ENCODE measurements at places on chromosomes 7 and 10. TPM values are rescaled to one million over a fixed set of nuclear protein-coding genes. Genes with fewer than 3 reads are reported as not detected.

Gene UCMA
- not detected for polyA plus RNA-seq

Gene CUZD1
- polyA plus RNA-seq, result 3.3 TPM

Gene NKX2-3
- polyA plus RNA-seq, result 0.05 TPM

Gene SPACDR
- polyA plus RNA-seq, result not detected

Gene GTF2IRD1
- 4.8 TPM for polyA plus RNA-seq

Gene CCDC3
- 50.0 TPM for polyA plus RNA-seq

Gene PTER
- polyA plus RNA-seq, result 6.4 TPM

GRCh38 chr10:3624367-3624766 is 160.6 kb downstream of the KLF6 start:
- DNase-seq, result peak; percentile 73

- no peak for DNase-seq
Observed at GRCh38 chr7:84823530-84823929, 363.3 kb downstream of the SEMA3D start.

GRCh38 chr7:124399941-124400340 is 365.7 kb downstream of the GPR37 start:
- DNase-seq, result no peak

- no peak for DNase-seq
Observed at GRCh38 chr7:109003742-109004141, 434.1 kb downstream of the DNAJB9 start.

GRCh38 chr7:98284335-98285036 is 3.0 kb downstream of the BRI3 start:
- DNase-seq, result peak; percentile 93

DNA sequence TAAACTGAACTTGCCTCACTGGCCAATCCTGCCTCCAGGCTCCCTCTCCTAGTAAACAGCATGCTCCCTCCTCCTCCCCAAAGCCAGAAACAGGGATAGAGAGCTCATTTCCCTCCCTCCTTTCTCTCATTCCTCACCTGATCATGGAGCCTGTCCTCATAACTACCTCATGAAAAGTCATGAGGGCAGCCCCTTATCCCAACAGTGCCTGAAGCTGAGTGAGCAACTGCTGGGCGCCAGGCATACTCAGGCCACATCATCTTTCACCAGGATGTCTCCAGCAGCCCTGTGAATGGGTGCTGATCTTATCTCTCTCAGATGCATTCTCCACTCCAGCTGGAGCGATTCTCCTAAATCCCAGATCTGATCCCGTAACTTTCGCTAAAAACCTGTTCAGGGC is 307.2 kb downstream of the PRPF18 start:
- no peak for DNase-seq

GRCh38 chr7:32890010-32890792 is 1.4 kb downstream of the KBTBD2 start:
- DNase-seq, result no peak

DNA sequence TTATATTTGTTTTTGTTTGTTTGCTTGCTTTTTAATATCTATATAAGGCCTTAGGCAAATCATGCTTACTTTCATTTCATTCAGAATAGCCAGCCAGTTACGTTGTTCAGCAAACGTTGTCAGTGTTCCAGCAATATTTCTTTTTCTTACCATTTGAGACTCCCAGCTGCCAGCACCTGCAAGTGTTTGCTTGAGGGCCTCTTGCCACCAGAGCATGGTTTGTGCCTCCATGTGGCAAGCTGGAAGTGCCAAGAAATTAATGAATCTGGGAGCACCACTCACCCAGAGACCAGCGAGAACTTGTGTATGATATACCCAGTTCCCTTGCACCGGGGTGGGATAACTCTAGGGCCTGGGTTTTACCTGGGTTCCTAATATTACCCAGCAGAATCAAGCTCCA is 177.1 kb upstream of the CSTF2T start:
- no peak for DNase-seq

DNA sequence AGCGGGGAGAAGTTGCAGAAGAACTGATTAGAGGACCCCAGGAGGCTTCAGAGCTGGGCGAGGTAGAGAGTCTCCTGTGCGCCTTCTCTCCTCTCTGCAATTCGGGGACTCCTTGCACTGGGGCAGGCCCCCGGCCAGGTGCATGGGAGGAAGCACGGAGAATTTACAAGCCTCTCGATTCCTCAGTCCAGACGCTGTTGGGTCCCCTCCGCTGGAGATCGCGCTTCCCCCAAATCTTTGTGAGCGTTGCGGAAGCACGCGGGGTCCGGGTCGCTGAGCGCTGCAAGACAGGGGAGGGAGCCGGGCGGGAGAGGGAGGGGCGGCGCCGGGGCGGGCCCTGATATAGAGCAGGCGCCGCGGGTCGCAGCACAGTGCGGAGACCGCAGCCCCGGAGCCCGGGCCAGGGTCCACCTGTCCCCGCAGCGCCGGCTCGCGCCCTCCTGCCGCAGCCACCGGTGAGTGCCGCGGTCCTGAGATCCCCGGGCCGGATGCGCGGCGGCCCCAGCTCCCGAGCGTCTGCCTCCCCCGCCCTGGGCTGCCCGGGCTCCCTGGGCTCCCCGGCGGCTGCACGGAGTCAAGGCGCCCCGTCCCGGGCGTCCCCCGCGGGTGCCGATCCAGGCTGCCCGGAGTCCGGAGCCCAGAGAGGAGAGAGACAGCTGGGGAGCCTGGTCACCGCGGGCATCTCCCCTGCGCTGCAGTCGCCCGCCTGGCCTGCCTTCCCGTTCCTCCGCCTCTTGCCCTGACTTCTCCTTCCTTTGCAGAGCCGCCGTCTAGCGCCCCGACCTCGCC is at the start of gene PLAU:
PLAU (plus strand) TSS at position 369 of the 789 bp plus-strand sequence. CDS start 424 bp downstream, outside the sequence.
- DNase-seq, result peak; percentile 82

DNA sequence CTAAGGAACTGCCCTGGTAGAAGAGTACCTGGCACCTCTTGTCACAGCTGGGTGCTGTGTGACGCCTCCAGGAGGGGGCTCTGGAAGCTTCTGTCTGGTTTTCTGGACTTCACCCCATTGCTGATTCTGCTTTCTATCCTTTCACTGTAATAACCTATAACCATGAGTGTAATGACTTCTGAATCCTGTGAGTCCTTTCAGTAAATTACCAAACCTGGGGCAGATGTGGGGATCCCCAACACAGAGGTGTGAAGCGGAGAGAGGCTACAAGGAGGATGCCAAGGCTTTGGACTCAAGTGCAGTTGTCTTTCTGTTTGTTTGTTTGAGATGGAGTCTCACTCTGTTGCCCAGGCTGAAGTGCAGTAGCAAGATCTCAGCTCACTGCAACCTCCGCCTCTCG is 143.7 kb downstream of the SFMBT2 start:
- no peak for DNase-seq

DNA sequence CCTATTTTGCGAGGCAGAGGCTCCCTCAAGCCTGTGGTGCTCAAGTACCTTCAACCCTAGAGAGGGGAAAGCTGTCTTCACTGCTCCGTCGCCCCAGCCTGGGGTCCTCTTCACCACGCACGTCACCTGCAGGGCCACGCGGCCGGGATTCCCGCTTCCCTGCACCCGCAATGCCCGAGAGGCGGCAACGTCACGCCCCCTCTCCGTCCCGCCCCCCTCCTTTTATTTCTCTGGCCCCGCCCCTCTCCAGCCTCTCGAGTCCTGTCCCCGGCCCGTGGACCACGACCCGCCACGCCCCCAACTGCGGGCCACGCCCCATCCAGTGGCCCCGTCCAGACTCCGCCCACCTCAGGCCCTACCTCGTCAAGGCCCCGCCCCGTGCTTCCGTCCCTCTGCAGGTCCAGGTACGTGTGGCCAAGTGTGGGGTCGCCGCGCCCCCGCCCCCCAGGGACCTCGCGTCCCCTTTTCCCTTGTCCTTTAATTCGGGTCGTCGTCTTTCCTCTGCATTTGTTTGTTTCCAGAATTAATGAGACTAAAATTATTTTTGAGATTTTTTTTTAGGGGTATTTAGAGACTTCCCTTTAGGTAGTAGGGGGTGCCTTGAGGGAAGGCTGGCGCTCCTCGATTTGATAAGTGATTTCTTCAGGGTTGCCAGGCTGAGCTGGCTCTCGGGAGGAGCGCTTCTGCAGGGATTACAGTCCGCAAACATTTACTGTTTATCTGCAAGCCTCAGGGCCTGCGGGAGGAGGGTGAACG is 69.8 kb upstream of the BAIAP2L1 start:
- DNase-seq, result peak; percentile 51

DNA sequence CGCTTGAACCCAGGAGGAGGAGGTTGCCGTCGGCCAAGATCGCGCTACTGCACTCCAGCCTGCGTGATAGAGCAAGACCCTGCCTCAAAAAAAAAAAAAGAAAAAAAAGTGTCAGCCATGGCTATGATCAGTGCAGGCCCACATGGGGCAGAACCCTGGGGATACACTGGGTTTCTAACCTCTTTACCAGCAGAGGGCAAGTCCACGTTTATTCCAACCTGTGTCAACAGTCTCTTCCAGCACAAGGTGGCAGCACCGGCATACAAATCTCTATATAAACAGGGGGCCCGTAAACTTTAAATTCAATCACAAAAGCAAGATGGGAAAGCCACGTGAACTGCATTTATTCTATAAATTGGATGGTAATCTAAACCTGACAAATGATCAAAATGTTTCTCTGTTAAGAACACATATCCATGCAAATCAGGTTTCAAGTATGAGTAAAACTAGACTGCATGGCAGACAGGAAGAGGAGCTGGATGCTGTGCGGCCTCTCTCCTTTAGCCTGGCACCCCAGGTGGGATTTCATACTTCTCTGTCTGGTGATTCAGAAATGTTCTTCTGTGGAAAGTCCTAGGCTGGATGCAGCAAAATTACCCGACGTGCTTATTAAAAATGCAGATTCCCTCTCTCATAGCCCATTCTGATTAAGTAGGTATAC is 60.0 kb upstream of the STEAP1B start:
- DNase-seq, result peak; percentile 83

GRCh38 chr7:25653384-25653783 is 425.1 kb upstream of the NPVF start:
- DNase-seq, result no peak

DNA sequence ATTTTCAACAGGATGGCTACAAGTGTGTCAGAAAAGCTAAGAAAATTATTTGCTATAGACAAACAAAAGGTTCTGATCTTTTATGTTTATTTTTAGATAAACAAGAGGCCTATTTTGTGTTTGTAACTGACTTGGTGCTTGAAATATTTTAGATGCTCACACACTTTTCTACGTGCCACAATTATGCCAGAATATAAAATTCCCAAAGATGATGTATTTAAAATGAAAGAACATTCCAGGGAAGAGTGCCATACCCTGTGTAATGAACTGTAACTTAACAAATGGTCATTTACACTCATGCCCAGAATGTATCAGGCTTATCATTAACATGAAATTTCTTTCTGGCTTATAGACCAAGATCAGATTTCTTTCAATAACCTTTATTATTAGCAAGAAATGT is 144.9 kb upstream of the MTPN start:
- no peak for DNase-seq

Data from aorta (tissue), 5 donors.